ENCODE measurements at places on chromosomes 3 and 15. TPM values are rescaled to one million over a fixed set of nuclear protein-coding genes. Genes with fewer than 3 reads are reported as not detected.

Gene CLDN18
- not detected for total RNA-seq

Gene SCG3
- not detected for total RNA-seq

DNA sequence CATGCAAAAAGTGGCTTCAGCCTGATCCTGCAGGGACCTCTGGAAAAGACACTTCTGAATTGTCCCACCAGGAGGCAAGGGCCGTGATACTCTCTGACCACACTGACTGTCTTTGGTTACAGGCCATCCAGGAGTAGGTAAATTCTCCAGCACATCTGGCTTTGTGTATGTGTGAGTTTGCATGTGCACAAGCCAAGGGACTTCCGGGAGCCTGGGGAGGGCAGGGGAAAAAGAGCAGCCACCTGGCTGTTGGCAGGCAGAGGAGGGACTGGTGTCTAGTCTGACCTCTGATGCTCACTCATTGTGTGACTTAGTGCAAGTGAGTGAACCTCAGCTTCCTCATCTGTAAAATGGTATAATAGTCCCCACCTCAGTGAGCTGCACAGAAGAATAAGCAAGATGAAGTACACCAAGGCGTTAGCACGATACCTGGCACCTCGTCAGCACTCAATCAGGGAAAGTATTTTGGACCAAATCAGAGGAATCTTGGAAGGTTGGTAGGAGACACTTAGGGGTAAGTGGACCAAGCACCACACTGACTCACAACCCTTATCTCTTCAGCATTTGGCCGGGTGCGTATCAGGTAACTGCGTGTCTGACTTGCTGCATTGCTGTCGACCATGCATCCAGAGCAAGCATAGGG is 19.1 kb downstream of the KLHL6 start:
- no peak for DNase-seq

Gene CCDC13
- total RNA-seq: 0.34 TPM

Gene ANKRD63
- total RNA-seq: 0.35 TPM

Gene CCR2
- not detected for total RNA-seq

Gene SAMMSON
- total RNA-seq: not detected

- no peak for DNase-seq
Measured at GRCh38 chr15:35000511-35000910, 12.4 kb upstream of the ZNF770 start.

DNA sequence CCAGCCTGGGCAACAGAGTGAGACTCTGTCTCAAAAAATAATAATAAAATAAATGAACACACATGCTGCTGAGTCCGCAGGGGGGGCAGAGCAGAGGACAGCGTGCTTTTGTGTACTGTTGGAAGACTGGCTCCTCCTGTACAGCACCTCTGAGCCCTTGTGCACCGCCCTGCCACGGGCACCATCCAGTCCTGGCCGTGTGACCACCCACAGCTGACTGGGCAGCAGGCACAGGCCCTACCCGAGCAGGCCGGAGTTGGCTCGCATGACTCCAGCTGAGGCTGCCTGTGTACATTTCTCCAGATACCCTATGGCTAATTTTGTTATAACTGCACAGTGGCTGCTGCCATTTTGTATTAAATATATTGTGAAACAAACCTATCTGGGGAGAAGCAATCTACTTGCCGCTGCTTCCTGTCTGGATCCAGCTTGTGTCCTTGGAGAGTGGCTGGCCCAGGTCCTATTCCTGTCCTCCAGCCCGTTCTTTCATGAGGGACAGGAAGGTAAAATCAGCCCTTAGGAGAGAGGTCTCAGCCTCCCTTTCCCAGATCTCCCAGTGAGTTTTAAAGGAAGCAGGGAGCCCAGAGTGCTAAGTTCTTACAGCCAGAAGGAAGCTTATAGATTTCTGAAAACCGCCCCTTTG is 14.6 kb downstream of the IVD start:
- no peak for DNase-seq

Gene GOLGA6L26
- total RNA-seq: not detected

Gene ANKRD34C
- not detected for total RNA-seq

Gene TMIE
- 0.08 TPM for total RNA-seq

Gene SI
- total RNA-seq: not detected

- no peak for DNase-seq
Measured at GRCh38 chr15:25773248-25773647, 89.9 kb downstream of the ATP10A start.

- no peak for DNase-seq
Measured at GRCh38 chr3:4561661-4562060, 68.5 kb downstream of the ITPR1 start.

GRCh38 chr15:100553468-100553867 is 24.7 kb upstream of the CERS3 start:
- no peak for DNase-seq

- DNase-seq: no peak
Measured at GRCh38 chr3:111070772-111071256, 802 bp upstream of the NECTIN3 start.

Gene TRPM1
- not detected for total RNA-seq

Gene EOMES
- total RNA-seq: not detected

DNA sequence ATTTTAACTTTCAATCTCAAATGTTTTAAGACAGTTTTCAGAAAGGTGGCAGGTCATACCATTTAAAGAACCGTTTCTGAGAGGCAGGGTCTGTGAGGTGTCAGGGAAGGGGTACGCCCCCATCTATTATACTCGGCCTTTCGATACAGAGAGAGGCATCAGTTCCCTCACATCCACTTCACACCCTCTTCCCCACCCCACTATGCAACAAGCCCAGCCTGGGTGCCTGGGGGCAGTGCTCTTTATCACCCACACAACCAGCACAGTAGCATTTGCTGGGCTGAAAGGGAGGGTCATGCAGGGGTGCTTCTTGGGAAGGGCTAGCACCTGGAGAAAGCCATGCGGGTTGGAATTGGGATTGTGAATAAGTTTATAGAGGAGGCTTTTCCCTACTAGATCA is 56.0 kb upstream of the KCNMB2 start:
- DNase-seq: no peak

GRCh38 chr15:32831485-32831884 is 113.7 kb downstream of the GREM1 start:
- DNase-seq: no peak

DNA sequence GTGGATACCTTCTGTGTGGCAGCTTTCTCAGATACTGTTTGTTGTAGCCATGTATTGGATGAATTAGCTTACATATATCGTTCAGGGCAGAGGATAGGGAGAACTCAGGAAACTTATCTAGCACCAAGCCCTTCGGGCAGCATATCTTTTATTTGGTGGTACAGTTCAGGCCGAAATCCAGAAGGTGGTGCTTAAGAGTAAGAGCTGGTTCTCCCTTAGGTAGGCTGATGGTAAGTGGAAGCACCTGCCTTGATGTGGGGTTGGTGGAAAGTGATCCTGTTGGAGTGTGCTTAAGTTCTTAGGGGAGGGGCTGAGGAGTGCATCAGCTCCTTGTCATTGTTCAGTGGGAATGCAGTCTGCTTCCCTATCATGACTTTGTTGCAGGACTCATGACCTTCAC is 187.5 kb downstream of the DOCK3 start:
- DNase-seq: no peak

DNA sequence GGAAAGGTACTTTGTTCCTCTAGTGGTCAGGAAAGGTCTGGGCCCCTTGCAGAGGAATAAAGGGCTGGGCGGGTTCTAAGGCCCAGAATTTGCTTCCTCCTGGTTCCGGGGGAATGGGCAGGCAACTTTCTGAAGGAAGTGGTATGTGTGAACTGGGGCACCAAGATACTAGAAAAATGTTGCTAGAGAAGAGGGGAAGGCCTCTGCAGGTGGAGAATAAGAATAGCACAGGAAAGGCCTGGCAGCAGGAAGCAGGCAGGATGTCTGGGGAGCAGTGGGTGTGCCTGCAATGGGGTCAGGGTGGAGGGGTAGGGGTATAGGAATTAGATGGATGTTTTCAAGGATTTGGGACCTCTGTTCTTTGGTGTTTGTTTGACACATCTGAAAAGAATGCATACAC is 2.0 kb downstream of the SLC22A13 start:
- DNase-seq: no peak

DNA sequence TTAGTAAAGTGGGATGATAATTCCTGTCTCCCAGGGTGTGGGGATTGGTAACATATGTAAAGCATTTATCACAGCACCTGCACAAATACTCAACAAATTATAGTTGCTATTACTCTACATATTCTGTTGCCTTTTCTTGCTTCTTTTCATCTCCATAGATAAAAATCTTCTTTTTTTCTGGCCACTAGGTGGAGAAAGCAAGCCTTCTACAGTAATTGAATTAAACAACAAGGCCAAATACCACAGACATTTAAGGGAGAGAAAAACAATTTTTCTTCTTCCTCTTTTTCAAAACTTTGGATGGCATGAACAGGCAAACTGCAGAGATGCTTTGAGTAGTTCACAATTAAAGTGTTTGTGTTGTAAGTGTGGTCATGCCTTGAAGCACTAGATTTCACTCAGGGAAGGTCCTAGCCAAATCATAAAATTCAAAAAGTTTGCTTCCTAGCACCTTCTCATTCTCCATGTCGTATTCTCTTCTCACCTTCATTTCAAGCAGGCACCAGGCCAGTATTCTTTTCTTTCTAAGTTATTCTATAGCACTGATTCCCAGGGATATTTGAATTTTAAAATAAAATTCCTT is 493.4 kb upstream of the TGFBR2 start:
- peak; percentile 53 for DNase-seq

Gene RTP4
- total RNA-seq: not detected

DNA sequence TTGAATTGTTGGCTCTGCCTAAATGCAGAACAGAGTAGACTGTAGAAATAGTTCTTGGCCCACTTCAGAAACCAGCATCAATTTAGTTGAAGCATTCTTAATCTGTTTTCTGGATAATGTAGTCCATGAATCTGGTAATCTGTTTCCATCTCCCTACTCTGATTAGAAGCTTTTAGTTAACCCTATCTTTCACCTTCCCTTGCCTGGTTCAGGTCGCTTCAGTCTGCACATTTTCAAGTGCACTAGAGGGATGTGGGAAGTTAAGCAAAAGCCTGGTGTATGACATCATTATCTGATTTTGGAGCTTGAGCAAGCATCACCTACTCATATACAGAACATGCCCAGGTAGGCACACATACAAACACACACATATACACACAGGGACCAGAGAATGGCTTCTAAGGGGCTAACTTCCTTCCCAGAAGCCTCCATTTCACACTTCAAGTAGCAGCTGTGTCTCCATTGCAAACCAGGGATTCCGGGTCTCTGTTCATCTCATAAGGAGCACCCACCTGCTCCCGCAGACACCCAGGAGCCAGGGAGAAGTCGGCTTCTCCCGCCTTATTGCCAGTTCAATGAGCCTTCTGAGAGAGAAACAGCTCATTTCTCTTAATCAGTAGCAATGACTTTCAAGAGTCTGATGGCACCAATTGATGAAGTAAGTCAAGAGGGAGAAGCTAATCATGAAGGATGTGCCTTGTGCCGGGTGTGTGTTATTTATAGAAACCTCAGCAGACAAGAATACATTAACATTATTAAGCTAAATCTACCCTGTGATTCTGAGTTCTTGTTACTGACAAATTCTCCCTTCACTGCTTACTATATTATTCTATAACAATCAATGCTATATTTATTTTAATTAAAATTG is 347.9 kb upstream of the STAC start:
- DNase-seq: no peak

GRCh38 chr15:84949043-84949442 is 32.6 kb upstream of the PDE8A start:
- no peak for DNase-seq

GRCh38 chr3:152519376-152519775 is 250.6 kb downstream of the MBNL1 start:
- no peak for DNase-seq

Gene ATP10A
- total RNA-seq: 1.7 TPM

GRCh38 chr3:4758957-4759656 is 220.1 kb upstream of the BHLHE40 start:
- DNase-seq: no peak

- DNase-seq: no peak
Measured at GRCh38 chr15:68371160-68371559, 60.8 kb downstream of the ITGA11 start.

Gene GOLGA8J
- total RNA-seq: not detected

Gene TM6SF1
- total RNA-seq: 4.1 TPM

DNA sequence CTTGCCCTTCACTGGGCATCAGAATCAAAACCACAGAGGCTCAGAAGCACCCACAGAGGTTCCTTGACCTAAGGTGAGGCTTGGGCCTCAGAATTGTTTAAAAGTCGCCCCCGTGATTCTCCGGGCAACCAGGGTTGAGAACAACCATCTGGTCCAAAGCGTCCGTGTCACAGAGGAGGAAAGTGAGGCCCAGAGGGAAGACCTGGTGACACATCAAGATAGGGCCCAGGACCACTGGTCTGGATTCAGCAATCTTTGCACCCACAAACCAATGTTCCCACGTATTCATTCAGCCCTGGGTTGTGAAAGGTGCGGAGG is 272.6 kb downstream of the UACA start:
- DNase-seq: no peak

Gene C3orf62
- 1.4 TPM for total RNA-seq

- no peak for DNase-seq
Measured at GRCh38 chr15:39358441-39359041, 222.3 kb upstream of the THBS1 start.

GRCh38 chr3:43624619-43625305 is 3.0 kb upstream of the ANO10 start:
- DNase-seq: no peak

DNA sequence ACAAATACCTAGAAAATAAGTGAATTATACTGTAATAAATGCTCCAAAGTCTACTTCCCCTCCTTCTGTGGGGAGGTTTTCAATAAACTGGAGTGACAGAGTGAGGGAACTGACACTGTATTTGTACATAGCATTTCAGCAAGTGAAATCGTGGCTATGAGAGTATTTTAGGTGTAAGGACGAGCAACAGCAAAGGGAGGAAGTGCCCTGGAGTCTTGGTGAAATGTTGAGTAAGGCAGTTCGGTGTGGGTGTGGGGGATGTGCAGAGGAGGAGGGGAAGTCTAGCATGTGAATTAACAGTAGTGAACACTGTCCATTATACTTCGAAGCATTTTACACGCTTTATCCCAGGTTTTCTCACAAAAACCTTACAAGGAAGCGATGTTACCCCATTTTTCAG is 18.1 kb upstream of the P2RY13 start:
- DNase-seq: no peak

GRCh38 chr3:152943645-152944044 is 108.7 kb downstream of the P2RY1 start:
- DNase-seq: no peak

Gene NTRK3
- 10.3 TPM for total RNA-seq

DNA sequence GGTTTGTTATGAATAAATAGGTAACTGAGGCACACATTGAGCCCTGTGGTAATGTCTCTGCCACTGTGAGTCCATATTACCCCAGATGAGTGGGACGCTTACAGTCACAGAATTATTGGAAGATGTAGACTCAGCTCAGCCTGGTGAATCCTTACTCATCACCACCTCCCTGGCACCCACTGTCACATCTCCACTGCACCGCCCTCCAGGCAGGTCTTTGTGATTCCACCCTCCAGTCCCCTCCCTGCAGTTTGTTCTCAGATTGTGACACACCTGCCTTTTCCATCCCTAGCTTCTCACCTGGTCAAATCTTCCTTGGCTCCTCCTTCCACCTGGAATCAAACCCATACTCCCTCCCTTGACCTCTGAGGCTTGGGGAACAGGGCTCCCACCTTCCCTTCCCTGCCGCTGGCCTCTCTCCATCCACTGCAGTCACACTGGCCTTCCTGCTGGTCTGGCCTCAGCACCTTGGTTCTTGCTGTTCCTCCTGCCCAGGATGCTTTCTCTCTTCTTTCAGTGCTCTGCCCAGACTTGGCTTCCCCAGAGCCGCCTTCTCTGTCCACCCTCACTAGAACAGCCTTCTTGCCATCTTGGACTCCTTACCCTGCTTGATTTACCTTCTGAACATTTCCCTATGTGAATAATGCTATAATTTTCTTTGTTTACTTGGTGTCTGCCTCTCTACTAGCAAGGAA is 9.4 kb downstream of the SLC6A20 start:
- DNase-seq: no peak

Gene NR1I2
- not detected for total RNA-seq

Data from SJCRH30 (cell line).